ENCODE measurements at places on chromosomes 7 and 10.

- DNase-seq: no peak
These were observed 94.6 kb upstream of the MACROH2A2 start for GRCh38 chr10:69957886-69958555.

GRCh38 chr7:13778967-13779366, 210.5 kb downstream of the ETV1 start:
- no peak for DNase-seq

- DNase-seq: no peak
These were observed at the start of gene GPR141 for GRCh38 chr7:37683246-37684120. GPR141 (plus strand) TSS chr7:37683766; CDS start chr7:37740394, 56,628 bp downstream.

DNA sequence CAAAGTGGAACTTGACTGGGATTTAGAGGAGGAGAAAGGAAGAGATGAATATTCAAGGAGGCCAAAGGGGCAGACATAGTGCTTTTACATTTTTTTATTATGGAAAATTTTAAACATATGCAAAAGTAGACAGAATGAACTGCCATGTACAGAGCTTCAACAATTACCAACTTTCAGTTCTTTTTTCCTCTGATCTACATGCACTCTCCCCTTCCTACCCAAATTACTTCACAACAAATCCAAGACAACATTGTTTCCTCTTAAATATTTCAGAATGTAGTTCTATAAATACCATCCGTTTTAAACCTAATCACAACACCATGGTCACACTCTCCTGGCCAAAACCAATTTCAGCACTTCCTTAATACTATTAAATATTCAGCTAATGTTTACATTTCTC, 83.5 kb upstream of the FZD1 start:
- no peak for DNase-seq

GRCh38 chr10:122221958-122222357, 49.1 kb upstream of the BTBD16 start:
- DNase-seq: no peak

GRCh38 chr10:49612513-49613164, 1.2 kb upstream of the CHAT start:
- no peak for DNase-seq
